ENCODE measurements at places on chromosomes 3 and 15.

- no peak for DNase-seq
These were observed 71.0 kb upstream of the ARHGEF26 start for GRCh38 chr3:154050216-154050615.

- DNase-seq = no peak
These were observed 133.3 kb downstream of the CHDH start for GRCh38 chr3:53712817-53713388.

GRCh38 chr3:13065727-13066126, 7.5 kb downstream of the IQSEC1 start:
- no peak for DNase-seq

DNA sequence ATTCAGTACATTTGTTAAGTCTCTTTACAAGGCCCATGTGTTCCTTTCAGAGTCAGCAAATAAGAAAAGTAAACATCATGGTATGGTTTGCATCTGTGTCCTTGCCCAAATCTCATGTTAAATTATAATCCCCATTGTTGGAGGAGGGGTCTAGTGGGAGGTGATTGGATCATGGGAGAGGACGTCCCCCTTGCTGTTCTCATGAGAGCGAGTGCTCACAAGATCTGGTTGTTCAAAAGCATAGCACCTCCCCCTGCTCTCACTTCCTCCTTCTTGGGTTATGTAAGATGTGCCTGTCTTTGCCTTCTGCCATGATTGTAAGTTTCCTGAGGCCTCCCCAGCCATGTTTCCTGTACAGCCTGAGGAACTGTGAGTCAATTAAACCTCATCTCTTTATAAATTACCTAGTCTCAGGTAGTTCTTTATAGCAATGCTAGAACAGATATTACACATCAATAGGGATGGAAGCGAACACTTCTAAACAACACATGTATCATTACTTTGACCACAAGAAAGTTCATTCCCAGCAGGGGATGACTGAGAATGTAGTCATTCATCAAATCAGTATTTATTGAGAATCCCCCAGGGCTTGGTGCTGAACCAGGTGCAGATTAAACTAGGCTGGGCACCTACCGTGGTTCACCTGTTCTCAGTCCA, 4.1 kb downstream of the EFCAB12 start:
- no peak for DNase-seq

DNA sequence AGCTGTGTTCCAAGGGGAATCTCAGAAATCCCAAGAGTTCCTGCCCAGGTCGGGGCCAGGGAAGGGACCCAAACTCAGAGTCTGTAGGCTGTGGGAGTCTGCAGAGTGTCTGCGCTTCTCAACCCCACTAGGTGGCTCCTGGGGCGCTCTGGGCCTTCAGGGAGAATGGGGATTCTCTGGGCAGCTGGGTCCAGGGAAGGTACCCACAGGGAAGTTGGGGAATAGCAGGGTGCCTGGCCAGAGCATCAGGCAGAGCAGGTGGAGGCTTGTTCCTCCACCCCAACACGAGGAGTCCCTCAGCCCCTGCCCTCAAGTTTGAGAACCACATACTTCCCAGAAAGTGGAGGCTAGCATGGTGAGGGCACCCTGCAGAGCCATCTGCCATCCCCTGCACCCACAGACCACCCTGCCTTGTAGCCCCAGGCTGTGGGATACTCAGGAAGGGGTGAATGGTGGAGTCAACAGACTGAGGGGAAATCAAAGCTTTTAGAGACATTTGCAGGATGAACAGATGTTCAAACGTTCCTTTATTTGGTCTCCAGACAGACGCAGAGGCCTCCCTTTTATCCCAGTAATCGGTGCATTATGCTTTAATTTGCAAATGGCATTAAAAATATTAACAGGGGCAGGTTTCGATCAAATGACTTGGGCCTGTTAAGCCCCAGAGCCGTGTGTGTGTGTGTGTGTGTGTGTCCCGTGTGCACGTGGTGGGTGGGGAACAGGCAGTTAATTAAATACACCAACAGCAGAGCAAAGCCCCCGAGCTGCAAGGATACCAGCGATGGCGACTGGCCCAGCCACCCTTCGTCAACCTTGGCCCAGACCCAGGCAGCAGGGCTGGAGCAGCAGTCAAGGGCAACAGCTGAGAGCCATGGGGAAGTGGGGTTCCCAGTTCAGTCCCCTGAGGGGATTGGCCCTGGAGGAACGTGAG, 57.7 kb downstream of the DNAJB8 start:
- DNase-seq = no peak

DNA sequence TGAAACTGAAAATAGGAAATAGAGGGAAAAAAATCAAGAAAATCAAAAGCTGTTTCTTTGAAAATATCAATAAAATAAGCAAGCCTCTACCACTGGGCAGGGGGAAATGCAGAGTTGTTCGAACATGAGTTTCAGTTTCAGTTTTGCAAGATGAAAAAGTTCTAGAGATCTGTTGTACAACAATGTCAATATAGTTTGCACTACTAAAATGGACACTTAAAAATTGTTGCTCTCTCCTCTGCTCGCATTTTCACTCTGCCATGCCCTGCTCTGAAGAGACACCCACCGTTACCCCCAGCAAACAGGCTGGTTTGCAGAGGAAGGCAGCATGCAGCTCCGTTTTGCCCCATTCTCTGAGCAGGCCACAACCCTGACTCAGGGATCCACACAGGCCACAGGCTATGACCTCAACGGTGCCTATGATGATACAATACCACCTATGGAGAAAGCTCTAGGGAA, 64.5 kb downstream of the ZNF148 start:
- DNase-seq = no peak

GRCh38 chr3:61897848-61898247, 336.5 kb downstream of the PTPRG start:
- no peak for DNase-seq

GRCh38 chr15:26662283-26662682, 110.6 kb downstream of the GABRB3 start:
- no peak for DNase-seq

DNA sequence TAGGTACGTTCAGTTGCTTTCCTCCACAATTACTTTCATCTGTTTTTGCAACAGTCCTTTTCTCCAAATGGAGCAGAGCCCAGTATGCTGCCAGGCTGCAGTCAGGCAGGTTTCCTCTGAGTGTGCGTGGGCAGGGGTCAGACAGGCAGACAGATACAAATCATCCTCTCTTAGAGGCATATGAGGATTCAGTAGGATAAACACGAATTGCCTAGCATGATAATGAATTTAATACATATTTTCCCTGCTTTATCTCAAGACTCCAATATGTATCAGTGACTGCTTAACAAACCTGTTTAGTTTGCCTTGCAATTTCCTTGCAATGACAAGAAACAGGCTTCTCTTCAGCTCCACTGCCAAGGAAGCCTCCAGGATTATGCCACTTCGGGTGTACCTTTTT, 140.7 kb upstream of the NR2E3 start:
- DNase-seq = no peak

GRCh38 chr3:52524258-52524751, 9.4 kb downstream of the NT5DC2 start:
- DNase-seq = no peak

GRCh38 chr3:157559401-157559800, 56.2 kb upstream of the VEPH1 start:
- DNase-seq = no peak

DNA sequence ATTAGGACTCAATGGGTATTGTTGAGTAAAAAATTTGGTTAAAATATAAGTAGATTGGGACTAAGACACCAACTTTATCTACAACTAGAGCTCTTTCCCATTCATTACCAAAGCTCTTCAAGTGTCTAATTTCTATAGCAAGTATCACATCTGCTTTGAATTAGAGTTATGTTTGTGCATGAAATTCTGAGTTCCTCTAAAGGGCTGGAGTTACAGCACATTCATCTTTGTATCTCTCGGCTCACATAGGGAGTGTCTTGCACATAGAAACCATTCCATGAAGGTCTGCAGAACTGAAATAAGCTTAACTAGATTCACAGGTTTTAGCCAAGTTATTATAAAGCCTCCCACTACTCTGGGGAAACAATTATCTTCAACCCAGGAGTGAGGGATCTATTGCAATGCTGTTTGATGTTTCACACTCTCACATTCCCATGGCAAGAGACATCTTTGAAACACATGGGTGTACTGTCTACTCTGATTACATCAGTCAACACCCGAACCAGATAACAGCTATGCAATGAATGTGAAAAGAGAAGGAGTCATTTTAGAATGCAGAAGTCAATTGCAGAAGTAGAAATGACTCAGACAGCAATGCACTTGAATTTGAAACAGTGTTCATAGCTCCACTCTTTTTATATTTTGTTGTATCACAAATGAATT, 93.1 kb upstream of the KBTBD8 start:
- no peak for DNase-seq

- DNase-seq = no peak
These were observed 214.0 kb downstream of the EPHB1 start for GRCh38 chr3:135009014-135009413.

DNA sequence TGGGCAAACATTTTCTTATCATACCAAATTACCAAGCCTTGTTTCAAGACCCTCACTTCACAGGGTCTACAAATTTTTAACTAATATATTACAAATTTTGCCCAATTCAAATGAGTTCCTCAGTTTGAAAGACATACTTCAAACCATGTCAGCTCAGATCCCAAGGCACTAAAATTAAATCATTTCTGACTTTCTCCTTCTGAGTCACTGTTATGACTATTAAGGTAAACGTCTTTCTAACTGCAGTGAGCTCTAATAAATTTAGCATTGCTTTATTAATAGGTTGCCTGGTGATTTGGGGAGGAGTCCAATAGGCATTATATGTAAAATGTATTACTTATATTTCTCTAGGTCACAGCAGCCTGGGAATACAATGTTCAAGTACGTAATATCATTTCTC, 158.2 kb upstream of the ARHGEF26 start:
- DNase-seq = no peak

DNA sequence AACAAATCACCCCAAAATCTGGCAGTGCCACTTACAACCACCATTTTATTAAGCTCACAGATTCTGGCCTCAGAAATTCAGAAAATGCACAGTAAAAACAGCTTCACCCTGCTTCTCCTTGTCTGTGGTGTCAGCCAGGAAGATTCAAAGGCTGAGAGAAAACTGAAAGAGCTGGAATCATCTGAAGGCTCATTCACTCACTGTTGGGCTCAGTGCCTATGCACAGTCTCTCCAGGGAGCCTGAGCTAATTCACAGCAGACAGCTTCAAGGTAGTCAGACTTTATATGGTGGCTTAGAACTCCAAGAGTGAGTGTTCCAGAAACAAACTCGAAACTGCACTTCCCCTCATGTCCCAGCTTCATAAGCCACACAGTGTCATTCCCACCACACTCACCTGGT, 16.5 kb upstream of the PLOD2 start:
- DNase-seq = no peak

- DNase-seq = no peak
These were observed 309.7 kb downstream of the LSAMP start for GRCh38 chr3:116135457-116136085.

- no peak for DNase-seq
These were observed 251.0 kb upstream of the ICE2 start for GRCh38 chr15:60729850-60730458.

DNA sequence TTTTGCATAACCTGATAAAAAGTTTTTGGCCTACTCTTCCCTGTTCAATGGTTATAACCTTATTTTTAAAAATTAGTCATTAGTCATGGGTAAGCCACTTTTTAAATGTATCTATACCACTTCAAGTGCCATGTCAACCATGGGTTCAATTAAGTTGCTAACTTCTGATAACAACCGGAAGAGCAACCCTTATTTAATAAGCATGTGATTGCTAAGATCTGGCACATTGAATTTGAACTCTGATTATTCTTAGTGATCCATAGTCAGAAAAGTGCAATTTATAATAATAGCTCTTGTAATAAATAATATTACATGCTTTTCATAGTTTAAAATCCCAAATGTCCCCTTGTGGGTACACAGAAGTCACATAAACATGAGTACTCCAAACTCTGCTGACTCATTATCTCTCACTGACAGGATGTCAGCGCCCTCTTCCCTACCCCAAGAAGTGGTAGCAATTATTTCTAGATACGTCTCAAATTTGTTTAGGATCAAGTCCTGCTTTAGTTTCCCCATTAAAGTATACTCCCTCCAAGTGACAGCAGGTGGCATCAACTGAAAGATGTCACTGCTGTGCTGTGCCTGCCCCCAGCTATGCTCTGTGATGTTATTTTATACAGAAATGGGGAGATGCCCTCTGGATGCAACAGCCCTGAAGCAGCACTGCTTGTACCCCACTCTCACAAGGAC, 18.6 kb downstream of the SAMD7 start:
- DNase-seq = no peak

GRCh38 chr3:23103764-23104163, 99.4 kb upstream of the UBE2E2 start:
- no peak for DNase-seq
